ENCODE measurements at places on chromosomes 7 and 10. TPM values are rescaled to one million over a fixed set of nuclear protein-coding genes. Genes with fewer than 3 reads are reported as not detected.

- no peak for DNase-seq
These were observed 116.7 kb downstream of the SMURF1 start for GRCh38 chr7:99027241-99027640.

GRCh38 chr7:71633551-71634008 lies 501.6 kb downstream of the GALNT17 start:
- peak; percentile 22 for DNase-seq

Gene FAM131B
- 73.8 TPM for total RNA-seq

Gene SPDYE1
- not detected for total RNA-seq

Gene LEP
- total RNA-seq = not detected

Gene NUTM2A
- total RNA-seq = 1.6 TPM

DNA sequence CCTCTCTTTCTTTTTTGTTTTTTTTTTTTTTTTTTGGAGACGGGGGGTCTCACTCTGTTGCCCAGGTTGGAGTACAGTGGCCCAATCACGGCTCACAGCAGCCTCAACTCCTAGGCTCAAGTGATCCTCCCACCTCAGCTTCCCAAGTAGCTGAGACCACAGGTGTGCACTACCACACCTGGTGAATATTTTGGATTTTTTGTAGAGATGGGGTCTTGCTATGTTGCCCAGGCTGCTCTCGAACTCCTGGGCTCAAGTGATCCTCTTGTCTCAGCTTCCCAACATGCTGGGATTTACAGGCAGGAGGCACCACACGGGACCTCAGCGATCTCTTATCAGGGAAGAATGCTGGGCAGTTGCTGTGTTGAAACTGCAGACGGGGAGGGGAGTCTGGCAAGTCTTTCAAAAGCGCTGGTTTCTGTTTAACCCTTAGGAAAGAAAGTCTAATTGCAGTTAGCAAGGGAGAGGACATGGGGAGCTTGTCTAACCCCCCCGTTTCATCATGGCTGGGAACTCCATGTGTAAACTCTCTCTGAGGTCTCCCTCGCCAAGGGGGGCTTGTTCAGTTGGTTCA lies 39.6 kb upstream of the LMTK2 start:
- DNase-seq = no peak

Gene DNAJC12
- total RNA-seq = 4.5 TPM

- peak; percentile 28 for DNase-seq
These were observed 228.9 kb downstream of the SDHAF3 start for GRCh38 chr7:97346349-97346748.

- DNase-seq = no peak
These were observed 9.6 kb upstream of the TACR2 start for GRCh38 chr10:69426376-69426727.

Gene HOXA13
- total RNA-seq = not detected

DNA sequence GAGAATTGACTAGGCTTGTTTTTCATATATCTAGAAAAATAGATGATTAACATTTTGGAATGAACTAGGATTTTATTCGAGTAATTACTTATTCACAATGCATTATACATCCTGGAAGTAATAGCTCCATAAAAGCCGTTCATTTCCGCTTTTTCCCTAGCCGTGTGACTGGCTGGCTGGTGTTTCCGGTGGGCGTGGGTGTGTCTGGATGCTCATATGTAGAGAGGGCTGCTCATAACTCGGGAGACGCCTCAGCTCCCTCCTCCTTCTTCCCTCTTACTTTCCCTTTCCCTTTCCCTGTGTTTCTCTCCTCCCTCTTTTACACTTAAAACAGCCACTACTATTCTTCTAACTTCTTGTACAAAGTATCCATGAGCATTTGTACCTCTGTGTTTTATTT lies 187.7 kb upstream of the VSTM2A start:
- no peak for DNase-seq

Gene CCDC6
- 29.8 TPM for total RNA-seq

DNA sequence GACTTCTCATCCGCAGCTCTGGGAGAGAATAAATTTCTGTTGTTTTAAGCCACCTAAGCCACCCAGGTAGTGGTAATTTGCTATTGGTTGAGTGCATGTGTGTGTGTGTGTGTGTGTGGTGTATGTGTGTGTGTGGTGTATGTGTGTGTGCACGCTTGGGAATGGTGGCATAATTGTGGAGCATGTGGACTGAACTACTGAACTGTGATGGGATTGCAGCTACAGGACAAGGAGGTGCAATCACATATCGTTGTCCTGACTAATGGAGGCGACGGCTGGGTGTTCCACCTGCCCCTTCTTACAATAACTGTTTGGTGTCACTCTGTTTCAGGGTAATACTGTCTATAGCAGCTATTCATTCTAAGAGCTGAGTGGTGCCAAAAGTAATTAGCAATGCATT lies 448.7 kb upstream of the PFKP start:
- DNase-seq = no peak

- DNase-seq = no peak
These were observed 76.4 kb downstream of the C10orf90 start for GRCh38 chr10:126593968-126594701.

GRCh38 chr10:100808876-100809275 lies 63.5 kb downstream of the PAX2 start:
- DNase-seq = no peak

DNA sequence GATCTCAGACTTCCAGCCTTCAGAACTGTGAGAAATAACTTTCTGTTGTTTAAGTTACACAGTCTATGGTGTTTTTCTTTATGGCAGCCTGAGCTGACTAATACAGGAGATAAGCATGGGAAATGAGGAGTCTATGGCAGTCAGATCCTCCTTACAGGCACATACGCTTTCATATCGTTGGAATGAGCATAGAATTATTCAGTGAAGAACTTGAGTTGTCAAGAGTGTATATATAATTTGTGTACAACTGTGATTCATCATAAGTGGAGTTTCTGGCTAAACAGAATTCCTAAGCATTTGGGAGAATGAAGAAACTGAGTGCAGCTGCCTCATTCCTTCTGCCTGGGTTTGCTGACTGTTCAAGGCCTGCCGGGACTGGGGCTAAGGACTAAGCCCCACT lies 516.7 kb downstream of the ADRA2A start:
- DNase-seq = no peak

DNA sequence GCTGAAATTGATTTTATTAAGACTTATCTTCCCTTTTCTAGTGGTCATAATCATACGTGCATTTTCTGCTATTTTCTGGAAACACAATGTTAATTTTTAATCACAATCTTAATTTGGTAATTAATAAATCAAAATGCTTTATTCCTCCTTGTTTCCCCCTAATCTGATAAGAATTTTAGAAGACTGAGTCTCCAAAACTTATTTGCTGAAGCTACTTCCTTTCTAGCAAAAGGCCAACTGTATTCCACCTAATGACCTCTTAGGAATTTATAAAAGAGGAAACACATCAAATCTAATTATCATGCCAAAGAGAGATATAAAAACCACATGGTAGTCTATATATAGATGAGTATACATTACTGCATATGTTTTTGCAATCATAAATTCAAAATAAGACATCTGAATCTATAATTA lies 140.6 kb downstream of the GNAI1 start:
- DNase-seq = no peak

GRCh38 chr7:156576216-156577058 lies 64.1 kb upstream of the RNF32 start:
- DNase-seq = no peak

DNA sequence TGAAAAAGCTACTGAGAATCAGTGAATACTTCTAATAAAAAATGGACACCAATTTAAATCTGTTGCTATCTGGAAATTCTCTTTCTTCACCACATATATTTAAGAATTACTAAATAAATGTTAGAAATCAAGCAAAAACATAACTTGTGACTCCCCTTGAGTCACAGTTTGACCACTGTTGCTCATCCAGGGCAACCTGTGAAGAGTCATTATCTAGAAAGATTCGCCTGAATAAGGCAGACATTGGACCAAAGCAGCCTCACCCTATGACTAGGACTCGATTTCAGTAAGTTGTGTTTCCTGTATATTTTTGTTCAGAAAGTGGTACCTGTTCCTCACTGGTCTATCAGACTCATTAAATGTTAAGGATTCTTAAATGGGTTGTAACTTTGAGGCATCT lies 572.4 kb downstream of the ATRNL1 start:
- no peak for DNase-seq

GRCh38 chr10:32937911-32938424 lies 20.1 kb downstream of the ITGB1 start:
- no peak for DNase-seq

DNA sequence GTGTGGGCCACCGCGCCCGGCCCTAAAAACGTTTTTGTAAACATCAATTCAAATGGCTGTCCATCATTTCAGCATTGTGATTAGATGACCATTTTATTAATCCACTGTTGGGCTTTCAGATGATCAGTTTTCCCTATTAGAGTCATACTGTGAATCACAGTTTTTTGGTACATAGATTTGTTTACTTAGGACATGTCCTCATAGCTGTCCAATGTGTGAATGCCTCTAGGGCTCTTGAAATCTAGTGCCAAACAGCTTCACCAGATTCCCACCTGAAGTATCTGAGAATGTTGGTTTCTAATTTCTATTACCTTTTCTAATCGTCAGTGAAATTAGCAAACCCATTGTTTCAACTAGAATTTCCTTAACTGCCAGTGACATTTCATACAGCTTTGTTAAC lies 66.8 kb downstream of the UPF2 start:
- no peak for DNase-seq

Gene NPY4R2
- under 0.01 TPM for total RNA-seq

- no peak for DNase-seq
These were observed 1144.6 kb downstream of the SORCS3 start for GRCh38 chr10:105785721-105786120.

Gene CYP2C19
- 0.41 TPM for total RNA-seq

DNA sequence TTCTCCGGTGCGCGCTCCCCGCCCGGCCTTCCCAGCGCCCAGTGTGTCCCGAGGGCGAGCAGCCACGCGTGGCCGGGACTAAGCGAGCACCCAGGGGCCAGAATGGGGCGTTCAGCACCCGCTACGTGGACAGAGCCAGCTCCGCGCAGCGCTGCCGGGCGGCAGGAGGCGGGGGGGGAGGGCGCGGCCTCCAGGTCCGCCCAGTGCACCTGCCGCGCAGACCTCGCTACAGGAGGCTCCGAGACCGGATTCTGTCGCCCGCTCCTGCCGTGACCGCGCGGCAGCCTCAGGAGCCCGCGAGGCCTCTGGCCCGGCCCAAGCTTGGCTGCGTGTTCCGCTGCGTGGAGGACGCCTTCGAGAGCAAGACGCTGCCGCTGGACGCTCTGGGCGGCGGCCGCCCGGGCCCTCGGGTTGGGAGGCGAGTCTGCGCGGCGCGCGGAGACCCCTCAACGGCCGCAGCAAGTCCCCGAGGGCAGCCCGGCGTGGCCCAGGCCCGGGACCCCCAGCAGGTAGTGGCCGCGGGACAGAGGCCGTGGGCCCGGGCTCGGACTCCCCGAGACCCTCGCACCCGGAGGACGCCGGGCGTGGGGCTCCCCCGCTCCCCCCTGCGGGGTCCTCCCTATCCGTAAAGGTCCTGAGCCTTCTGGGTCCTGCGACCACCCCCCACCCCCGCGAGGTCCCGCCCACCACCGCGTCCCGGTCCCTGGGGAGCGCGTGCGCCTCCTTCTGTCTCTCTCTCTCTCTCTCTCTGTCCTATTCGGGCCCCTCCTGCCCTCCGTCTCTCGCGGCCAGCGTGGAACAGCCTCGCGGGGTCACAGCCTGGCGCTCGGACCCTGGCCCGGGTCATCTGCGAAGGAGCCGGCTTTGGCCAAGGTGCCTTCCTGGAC lies 904 bp upstream of the DPYSL4 start:
- no peak for DNase-seq
